Thyroid gland (tissue), 4 donors: ENCODE measurements at places on chromosomes 16 and 17. TPM values are rescaled to one million over a fixed set of nuclear protein-coding genes. Genes with fewer than 3 reads are reported as not detected.

DNA sequence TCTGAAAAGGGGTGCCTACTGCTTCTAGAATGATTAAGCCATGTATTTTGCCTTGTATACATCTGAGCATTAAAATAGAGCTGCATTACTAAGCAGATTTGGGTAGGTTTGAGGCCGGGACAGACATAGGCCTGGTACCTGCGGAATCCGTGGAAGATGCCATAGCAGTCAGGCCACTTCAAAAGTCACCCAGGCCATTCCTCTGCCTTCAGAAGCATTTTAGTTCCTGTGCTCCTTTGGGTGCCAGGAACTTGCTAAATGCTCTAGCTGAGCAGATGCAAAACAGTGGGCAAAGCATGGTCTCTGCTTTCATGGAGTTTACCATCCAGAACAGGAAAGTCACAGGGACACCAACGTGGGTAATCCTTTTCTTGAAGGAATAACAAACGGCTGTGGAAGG, 5.7 kb upstream of the TMEM100 start:
- peak; percentile 52 for DNase-seq
- no peaks in the 10 kb centered on the region for H3K36me3 ChIP-seq
- no peak overlapping the region for H3K4me3 ChIP-seq
- no peaks in the 10 kb centered on the region for H3K27me3 ChIP-seq
- no peak overlapping the region for H3K27ac ChIP-seq
- peaks cover 13% of the 10 kb centered on the region for H3K4me1 ChIP-seq

DNA sequence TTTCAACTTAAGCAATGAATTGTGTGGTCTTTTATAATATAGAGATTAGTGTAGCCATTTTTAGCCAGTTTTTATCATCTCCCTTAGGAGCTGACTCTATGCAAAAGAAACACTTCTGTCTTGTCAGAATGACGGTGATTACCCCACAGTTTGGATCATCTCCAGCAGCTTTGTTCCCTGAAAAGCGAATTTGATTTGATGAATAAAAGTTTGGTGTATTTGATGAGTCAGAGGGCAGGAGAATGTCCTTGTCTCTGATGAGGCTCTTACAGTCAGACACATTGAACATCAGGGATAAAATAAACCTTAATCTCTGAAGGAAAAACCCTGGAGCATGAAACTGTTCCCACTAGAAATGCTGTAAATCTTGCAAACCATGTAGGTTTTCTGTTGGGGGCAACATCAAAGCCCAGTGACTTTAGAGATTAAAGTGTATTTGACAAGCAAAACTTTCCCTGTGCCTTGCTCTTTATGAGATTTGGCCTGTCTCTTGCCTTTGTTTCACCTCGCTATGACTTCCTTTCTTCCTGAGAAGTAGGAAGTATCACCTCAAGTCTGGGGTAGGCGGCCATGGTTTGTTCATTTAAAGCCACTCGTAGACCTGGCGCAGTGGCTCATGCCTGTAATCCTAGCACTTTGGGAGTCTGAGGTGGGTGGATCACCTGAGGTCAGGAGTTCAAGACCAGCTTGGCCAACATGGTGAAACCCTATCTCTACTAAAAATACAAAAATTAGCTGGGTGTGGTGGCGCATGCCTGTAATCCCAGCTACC, 209.3 kb downstream of the FTO start:
- DNase-seq = peak; percentile 12
- H3K27me3 ChIP-seq = no peaks in the 10 kb centered on the region
- no peaks in the 10 kb centered on the region for H3K36me3 ChIP-seq
- peaks cover 65% of the 10 kb centered on the region for H3K4me1 ChIP-seq
- no peak overlapping the region for H3K4me3 ChIP-seq
- peak overlapping the region; percentile 26 for H3K27ac ChIP-seq

- no peak for DNase-seq
- H3K4me1 ChIP-seq = peaks cover 71% of the 10 kb centered on the region
- no peaks in the 10 kb centered on the region for H3K27me3 ChIP-seq
- no peaks in the 10 kb centered on the region for H3K36me3 ChIP-seq
- peak overlapping the region; percentile 93 for H3K27ac ChIP-seq
- no peak overlapping the region for H3K4me3 ChIP-seq
Measured at GRCh38 chr16:75111514-75111940, 5.1 kb downstream of the LDHD start.

DNA sequence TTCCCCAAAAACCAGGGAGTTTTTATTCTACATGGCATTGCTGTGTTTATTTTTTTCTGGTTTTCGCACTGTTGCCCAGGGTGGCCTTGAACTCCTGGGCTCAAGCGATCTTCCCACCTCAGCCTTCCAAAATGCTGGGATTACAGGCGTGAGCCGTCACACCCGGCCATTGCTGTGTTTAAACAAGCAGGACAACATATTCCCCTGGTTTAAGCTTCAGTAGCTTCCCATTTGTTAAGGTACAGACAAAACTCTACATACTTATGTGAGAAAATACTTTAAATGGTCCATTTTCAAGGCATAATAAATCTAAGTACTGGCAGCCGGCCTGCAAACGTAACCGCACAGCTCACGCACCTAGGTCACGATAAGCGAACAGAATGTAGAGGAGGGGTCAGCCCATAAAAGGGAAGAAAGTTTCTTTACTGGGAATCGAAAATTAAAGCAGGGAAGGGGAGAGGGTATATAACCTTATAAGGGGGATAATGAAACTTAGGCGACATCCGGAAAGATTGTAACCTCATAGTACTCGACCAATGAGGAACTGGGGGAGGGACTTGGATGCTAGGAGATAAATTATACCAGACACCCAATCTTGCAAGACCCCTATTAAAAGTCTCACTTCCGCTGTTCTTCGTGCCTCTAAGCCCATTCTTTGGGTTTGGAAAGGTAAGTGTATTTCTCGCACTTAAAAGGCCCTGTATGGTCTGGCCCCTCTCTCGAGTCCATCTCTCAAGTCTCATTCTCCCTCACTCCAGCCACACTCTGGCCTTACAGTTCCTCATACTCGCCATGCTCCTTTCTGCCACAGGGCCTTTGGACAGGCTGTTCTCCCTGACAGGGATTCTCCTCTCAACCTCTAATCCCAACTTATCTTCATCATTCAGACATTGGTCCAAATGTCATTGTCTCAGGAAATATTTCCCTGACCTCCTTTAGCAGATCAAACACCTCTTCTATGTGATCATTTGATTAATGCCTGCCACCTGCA, 59.2 kb downstream of the TEX14 start:
- H3K4me1 ChIP-seq = no peaks in the 10 kb centered on the region
- H3K4me3 ChIP-seq = no peak overlapping the region
- H3K36me3 ChIP-seq = no peaks in the 10 kb centered on the region

DNA sequence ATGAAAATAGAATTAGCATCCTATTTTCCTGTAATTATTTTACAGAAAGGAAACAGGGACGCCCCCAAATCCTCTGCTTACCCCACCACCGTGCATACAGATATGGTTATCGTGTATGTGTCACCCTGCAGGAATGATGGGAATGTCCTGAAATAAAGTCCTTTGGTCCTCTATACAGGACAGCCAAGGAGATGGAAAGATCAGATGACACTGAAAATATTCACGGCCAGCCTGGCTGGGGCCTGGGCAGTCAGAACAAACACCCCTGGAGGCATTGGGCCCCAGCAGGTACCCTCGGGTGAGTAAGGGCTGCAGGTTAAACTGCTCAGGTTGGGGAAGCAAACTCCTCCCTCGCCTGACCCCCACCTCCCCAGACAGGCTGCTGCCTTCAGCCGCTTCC, 368.0 kb downstream of the FOXL1 start:
- no peak for DNase-seq
- H3K27ac ChIP-seq = no peak overlapping the region
- no peaks in the 10 kb centered on the region for H3K27me3 ChIP-seq
- H3K36me3 ChIP-seq = no peaks in the 10 kb centered on the region
- no peaks in the 10 kb centered on the region for H3K4me1 ChIP-seq

- H3K4me1 ChIP-seq = no peaks in the 10 kb centered on the region
- H3K36me3 ChIP-seq = no peaks in the 10 kb centered on the region
- H3K27ac ChIP-seq = no peak overlapping the region
Measured at GRCh38 chr17:71361656-71362450, 759.0 kb upstream of the SOX9 start.

DNA sequence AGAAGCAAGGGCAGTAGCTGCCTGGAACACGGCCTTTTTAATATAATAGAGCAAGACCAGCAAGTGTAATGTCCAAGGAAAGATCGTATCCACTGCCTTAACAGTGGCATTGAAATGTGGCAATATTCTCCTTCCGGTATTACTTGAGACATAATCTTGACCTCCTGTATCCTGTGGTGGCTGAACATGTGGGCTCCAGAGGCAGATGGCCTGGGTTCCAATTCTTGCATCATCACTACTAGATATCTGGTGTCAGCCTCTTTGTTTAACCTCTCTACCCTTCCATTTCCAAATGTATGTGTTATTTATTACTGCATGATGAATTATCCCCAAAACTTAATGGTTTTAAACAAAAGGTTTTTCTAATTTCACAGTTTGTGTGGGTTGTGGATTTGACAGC, 3.5 kb upstream of the CDYL2 start:
- H3K4me1 ChIP-seq = peaks cover 3% of the 10 kb centered on the region
- H3K27ac ChIP-seq = no peak overlapping the region
- no peaks in the 10 kb centered on the region for H3K36me3 ChIP-seq
- DNase-seq = no peak

GRCh38 chr16:66923247-66923731, 2.0 kb downstream of the RRAD start:
- H3K36me3 ChIP-seq = no peaks in the 10 kb centered on the region
- H3K27ac ChIP-seq = peak overlapping the region; percentile 91
- peaks cover 51% of the 10 kb centered on the region for H3K4me1 ChIP-seq

DNA sequence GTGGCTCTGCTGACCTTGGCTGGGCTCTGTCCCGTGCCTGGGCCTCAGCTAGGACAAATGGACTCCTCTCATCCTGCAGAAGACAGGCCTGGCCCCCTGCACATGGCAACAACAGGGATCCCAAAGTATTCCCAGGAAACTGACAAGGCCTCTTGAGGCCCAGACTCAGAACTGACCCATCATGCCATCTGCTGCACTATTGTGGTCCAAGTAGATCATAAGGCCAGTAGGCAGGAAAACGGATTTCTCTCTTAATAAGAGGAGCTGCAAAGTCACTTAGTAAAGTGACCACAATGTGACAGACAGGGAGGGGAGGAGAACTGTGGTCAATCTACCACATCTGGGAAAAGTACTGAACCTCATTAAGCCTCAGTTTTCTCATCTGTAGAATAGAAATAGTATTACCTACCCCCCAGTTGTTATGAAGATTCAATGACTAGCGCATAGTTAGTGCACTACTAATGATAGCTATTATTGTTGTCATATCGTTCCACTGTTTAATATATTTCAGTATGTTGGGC, 62.1 kb upstream of the TNRC6A start:
- no peak for DNase-seq
- H3K36me3 ChIP-seq = no peaks in the 10 kb centered on the region
- no peak overlapping the region for H3K4me3 ChIP-seq
- H3K27ac ChIP-seq = no peak overlapping the region
- no peaks in the 10 kb centered on the region for H3K27me3 ChIP-seq

GRCh38 chr17:68581863-68582645, 19.1 kb downstream of the FAM20A start:
- peak; percentile 53 for DNase-seq
- no peak overlapping the region for H3K4me3 ChIP-seq
- H3K36me3 ChIP-seq = no peaks in the 10 kb centered on the region

- no peaks in the 10 kb centered on the region for H3K4me1 ChIP-seq
- DNase-seq = no peak
- no peaks in the 10 kb centered on the region for H3K27me3 ChIP-seq
- no peaks in the 10 kb centered on the region for H3K36me3 ChIP-seq
- H3K4me3 ChIP-seq = no peak overlapping the region
- no peak overlapping the region for H3K27ac ChIP-seq
Measured at GRCh38 chr16:8697965-8698364, 23.5 kb downstream of the ABAT start.

DNA sequence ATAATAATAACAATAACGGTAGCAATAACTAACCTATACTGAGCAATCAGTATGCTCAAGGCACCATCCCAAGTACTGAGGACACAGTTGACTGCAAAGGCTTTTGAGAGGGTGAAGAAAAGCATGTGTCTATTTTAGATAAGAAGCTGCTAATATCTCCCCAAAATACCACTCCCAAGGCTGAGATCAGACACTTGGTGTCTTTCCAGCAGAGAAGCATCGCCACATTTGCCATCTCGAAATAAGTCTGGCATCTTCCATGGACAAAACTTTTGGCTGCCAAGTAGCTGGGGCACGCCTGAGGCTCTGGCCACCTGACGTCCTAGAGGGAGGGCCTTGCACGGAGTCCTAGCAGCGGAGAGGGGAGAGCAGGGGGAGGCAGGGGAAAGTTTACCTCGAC, 39.0 kb downstream of the ZNF423 start:
- no peaks in the 10 kb centered on the region for H3K27me3 ChIP-seq
- no peak overlapping the region for H3K27ac ChIP-seq
- no peak for DNase-seq

Gene CTRB2
- not detected for total RNA-seq

Gene PLA2G10
- total RNA-seq = not detected

Gene KRTAP2-3
- total RNA-seq = not detected

Gene CD300LB
- not detected for total RNA-seq

Gene CES2
- total RNA-seq = 49.7 TPM

Gene GOSR1
- 46.1 TPM for total RNA-seq
